ENCODE measurements at places on chromosomes 5 and 9.

GRCh38 chr5:131997026-131997726 is 14.3 kb downstream of the ACSL6 start:
- DNase-seq = no peak

DNA sequence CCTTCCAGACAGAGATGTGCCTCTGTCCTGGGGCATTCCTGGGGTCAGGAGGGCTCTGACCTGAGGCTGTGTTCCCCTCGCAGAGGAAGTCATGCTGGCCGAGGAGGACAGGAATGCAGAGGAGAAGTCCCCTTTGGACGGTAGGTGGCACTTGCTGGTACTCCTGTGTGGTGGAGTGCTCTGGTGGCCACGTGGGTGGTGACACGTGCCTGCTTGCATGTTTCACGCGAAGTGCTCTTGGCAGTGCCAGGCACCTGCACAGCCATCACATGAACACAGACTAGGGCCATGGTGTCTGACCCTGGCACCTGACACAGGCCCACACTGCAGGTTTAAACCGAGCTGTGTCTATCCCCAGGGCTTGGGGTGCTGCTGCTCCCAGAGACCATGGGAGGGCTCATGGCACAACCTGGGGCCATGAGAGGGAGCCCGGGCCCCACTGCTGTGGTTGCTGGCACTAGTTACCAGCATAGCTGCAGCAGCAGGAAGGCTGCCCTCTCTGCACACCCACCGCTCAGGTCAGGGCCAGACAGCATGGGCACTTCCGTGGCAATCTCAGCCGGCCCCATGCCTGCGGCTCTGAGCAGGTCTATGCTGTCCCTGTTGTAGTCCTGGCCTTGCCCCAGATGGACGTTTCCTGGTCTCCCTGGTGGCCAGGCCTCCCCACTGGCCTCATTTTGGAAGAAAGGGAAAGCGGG is 79.3 kb downstream of the CACNA1B start:
- DNase-seq = no peak

- peak; percentile 69 for DNase-seq
These were observed 111.1 kb upstream of the DAPK1 start for GRCh38 chr9:87386490-87387025.

DNA sequence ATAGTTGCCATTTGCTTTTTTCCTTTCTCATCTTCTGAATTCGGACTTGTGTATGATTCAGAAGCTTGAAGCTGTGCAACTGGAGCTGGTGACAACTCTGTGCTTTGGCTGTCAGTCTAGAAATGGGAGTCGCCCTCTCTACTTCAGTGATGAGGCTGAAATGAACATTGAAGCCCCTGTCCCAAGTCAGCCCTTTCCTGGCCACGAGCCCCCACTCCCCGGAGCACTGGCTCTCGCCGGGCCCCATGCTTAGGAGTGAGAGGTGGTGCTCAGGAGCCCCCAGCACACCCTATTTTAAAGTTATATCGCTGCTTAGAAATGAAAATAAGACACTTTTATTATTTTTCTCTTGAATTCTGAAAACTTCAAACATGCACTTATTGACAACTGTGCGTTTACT is 66.0 kb downstream of the PSMB7 start:
- DNase-seq = no peak

DNA sequence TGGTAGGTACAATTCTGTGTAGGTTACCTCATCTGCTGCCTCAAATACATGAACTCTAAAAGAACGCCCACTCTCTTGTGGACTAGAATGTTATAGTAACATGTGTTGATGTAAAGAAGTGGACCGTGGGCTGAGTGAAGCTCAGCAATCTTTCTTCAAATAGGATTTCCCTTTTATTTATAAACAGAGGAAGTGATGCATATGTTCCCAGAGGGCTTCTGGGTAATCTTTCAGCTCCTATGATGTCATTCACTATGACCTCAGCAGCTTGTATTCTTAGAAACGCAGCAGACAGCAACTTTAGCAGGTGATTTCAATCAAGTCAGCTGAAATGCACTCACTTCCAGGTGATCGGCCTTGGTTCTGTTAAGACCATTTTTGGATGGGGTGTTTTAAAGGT is 14.4 kb downstream of the F2RL2 start:
- DNase-seq = no peak

DNA sequence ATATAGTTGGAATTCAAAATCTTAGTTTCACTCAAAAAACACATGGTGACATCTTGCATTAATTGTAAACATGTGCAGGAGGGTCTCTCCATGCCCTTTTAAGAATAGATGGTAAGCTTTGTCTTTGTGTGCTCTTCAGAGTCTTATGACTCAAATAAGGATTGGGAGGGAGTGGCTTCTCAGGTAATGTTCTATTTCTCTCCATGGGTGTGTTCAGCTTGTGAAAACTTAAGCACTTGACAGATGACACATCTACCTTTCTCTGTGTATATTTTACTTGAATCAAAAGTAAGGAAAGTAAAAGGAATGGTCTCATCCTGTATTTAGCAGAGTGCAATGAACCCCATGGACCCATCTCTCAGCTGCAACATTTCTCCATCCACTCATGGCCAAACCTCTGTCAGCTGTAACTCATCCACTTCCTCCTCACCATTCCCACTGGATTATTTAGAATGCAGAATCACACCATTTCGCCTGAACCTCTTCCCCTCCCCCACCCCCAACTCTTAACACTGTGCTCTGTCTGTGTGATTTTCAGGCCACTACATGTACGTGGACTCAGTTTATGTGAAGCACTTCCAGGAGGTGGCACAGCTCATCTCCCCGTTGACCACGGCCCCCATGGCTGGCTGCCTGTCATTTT is 82.1 kb downstream of the MAMDC2 start:
- no peak for DNase-seq

DNA sequence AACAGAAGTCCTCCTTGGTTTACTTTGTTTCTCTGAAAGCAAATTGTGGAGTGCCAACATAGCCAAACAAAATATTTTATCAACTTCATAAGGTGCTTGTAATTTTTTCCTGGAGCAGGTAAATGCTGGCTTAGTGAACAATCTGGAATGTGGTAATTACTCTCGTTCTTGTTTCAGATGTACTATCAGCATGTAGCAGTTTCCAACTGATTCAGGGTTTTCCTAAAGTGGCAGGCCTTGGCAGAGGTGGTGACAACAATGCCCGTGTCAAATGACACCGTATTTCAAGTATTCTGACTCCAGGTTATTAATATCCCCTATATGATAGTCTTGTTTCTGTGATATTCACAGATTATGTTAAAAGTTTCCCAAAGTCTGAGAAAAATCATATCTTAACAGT is 1.2 kb downstream of the C9orf72 start:
- DNase-seq = no peak

DNA sequence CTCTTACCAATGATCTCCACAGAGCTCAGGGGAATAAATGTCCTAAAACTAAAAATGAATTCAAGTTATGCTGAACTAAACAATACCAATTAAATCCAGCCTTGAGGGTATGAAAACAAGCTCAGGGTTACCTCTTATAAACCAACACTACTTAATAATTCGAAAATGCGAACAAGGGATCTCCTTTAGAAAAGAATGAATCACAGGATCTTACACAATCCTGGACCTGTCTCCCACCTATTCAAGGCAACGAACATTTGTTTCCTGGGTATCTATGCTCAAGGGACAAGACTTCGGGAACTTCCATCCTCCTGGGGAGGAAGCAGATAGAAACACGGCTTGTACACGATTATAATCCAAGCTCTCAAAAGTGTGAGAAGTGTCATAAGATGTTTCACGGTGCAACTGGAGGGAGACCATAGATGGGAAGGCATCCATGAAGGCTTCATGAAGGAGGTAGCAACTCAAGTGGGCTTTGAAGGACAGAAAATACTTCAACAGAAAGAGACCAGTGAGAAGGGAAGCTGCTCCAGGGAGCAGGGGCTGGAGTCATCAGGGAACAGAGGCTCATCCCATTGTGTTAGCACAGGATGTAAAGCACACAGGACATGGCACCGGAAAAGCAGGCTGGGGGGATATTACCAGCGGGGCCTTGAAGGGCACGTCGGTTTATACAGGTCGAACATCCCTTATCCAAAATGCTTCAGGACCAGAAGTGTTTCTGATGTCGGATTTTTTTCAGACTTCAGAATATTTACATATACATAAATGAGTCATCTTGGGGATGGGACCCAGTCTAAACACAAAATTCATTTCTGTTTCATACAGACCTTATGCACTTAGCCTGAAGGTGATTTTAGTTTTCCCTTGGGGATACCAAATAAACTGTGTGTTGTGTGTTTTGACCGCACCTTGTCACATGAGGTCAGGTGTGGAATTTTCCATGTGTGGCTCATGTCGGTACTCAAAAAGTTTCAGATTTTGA is 87.4 kb downstream of the TLE1 start:
- DNase-seq = no peak

- DNase-seq = no peak
These were observed 302.4 kb upstream of the ZNF462 start for GRCh38 chr9:106560540-106560939.

GRCh38 chr9:135794057-135794335 is 92.0 kb downstream of the KCNT1 start:
- DNase-seq = no peak

GRCh38 chr5:171957591-171958251 is 48.7 kb downstream of the FBXW11 start:
- DNase-seq = peak; percentile 53

DNA sequence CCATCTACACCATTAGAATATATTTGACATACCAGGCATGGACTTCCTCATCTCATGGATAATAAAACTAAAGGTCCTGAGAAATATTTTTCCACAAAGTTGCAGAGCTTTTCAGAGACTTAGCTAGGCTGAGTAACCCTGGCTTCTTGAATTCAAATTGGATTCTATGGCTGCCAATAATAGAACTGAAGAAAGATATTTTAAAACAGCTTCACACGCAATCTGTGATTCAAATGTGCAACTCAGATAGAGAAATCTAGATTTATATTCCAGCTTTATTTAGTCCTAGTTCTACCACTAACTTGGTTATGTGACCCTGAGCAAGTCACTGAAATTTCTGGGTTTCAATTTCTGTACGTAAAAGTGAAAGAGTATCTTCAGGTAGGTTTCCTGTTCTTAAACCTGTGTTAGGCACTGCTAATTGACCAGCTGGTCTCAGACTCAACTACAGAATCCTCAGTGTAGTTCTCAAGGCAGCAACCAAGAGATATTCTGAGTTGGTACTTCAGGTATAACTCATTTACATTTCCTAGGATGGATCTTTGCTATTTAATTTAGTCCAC is 235.3 kb downstream of the GABRB2 start:
- no peak for DNase-seq

DNA sequence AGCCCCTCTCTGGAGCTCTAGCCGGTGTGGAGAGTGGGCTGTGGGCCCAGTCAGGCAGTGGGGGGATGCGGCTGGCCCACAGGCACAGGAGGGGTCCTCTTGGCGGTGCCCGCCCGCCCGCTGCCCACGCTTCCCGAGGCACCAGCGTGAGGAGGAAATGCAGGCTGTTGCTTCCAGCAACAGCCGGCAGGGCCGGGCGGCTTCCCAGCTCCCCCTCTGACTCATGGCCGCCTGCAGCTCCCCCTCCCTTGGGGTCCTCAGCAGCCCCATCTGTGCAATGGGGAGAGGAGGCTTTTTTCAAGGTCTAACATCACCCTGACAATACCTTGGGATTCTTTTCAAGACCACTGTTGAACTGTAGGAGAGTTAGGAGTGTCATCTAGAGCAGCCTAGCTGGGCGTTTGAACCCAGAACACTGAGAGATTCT is 10.4 kb downstream of the CXXC5 start:
- DNase-seq = peak; percentile 70

GRCh38 chr9:109498195-109499092 is at the start of gene PTPN3:
Gene PTPN3 (minus strand): TSS chr9:109498307. CDS start chr9:109463434, 34,873 bp downstream.
- peak; percentile 46 for DNase-seq

DNA sequence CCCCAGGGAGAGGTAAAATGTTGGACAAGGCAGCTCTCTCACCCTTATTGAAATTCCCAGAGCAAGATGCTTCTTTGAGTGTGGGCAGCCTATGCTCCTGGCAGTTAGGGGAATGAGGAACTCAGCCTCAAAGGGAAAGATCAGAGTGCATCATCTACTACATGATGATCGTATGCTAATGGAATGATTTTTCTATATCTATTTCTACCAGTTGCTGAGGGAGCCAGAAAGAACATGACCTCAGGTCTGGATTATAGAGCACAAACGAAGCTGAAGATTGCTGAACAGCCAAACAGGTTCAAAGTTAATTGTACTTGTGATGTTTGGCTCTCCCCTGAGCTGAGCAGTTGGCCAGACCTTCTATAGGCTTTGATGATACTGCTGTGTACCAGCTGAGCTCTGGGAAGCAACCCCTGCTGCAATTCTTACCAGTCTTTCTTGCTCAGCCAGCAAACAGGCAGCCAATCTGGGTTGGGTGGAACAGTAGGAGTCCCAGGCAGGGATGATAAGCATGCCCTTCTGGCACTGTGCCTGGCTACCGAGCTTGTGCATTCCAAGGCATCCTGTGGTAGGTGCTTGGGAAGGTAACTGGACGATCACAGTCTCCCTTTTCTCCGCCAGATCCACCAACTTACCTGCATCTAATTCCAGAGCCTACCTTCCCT is 10.3 kb upstream of the FBXL7 start:
- DNase-seq = no peak

- DNase-seq = peak; percentile 57
These were observed 286.7 kb downstream of the NFIB start for GRCh38 chr9:14027116-14027800.

DNA sequence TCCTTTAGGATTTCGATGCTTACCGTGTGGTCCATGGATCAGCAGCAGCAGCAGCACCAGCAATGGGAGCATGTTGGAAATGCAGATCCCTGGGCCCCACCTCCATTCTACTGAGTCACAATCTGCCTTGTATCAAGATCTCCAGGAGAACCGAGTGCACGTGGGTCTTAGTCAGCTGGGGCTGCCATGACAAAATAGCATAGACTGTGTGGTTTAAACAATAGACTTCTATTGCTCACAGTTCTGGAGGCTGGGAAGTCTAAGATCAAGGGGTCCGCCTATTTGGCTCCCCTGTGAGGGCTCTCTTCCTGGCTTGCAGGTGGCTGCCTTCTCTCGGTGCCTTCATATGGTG is 1.3 kb upstream of the PROP1 start:
- no peak for DNase-seq

DNA sequence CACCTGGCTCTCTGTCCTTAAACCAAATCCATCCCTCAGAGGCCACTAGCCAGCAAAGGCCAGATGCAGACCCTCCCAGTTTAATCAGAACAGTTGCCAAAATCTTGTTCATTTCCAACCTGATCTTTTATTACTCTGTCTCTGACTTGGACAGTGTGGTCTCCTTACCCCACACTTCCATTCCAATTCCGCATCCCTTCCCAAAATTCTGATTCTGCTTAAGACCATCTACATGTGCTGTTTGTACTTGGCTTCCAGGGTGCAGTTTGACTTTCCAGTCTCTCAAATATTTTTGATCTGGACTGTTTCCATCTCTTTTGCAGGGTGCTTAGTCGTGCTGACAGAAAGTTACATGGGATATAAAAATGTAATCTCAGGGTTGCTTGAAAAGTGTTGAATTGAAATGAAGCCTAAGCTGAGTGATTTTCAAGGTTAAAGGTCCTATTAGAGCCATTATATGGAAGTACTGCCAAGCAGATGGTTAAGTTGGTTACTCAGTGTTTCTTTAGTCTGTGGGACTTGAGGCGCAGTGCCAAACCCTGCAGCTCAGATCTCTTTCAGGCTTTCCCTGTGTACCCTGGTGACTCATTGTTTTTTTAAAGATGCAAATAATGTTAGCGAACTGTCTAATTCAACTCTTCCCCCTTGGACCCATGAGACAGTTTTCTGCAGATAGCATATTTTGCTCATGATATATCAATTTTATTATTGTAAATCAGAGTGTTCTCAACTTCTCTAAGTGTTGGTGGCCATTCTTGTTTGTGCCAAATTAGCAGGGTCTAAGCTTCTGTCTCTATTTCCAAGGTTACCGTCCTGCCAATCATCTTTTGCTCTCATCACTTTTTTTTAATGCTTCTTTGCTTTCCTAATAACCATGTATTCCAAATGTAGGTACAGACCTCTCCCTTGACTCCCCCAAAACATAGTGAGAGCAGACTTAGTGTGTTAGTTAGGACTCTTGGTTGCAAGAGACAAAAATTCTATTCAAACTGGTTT is 18.2 kb upstream of the DCP2 start:
- DNase-seq = peak; percentile 86

Data from body of pancreas (tissue), 4 donors.